Activated CD4-positive, alpha-beta T cell treated with anti-CD3 and anti-CD28 coated beads for 24 hours (primary cell): ENCODE measurements at places on chromosomes 4 and X.

- no peak for DNase-seq
Measured at GRCh38 chr4:81552086-81552485, 80.4 kb upstream of the RASGEF1B start.

- DNase-seq = no peak
Measured at GRCh38 chr4:165381821-165382373, 3.1 kb downstream of the CPE start.

GRCh38 chrX:45628041-45628440 lies 427.4 kb upstream of the DIPK2B start:
- no peak for DNase-seq

GRCh38 chr4:48896845-48897244 lies 9.7 kb downstream of the OCIAD2 start:
- DNase-seq = no peak

DNA sequence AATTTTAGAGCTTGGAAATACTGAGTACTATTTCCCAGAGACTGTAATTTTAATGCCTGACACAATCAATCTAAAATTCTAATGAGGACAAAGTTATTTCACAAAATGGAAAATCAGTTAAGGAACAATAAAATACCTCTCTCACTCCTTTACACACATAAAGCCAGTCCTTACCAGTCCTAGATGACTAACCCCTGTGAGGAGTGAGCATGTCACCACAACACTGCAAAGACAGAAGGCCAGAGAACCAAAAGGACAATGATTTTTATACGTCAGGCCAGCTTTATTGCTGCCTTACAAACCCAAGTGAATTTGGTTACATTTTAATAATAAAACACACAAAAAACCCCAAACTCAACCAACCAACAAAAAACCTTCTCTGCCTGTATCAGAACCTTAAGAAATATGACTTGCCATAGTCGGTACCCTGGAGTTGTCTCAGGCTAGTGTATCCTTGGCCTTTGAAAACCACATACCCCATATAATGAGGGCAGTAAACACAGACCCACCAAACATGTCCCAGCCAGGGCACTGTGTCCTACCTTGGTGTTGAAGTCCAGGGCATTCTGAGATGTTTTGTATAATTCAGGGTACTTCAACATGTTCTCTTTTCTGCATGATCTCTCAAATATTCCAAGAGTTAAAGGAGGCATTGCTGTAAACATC lies 57.6 kb downstream of the SHISA3 start:
- DNase-seq = no peak

- DNase-seq = no peak
Measured at GRCh38 chr4:66750273-66750672, 795.0 kb downstream of the CENPC start.

GRCh38 chrX:100695302-100695701 lies 36.6 kb downstream of the SYTL4 start:
- no peak for DNase-seq

- DNase-seq = no peak
Measured at GRCh38 chr4:55011761-55012160, 113.6 kb downstream of the KDR start.

DNA sequence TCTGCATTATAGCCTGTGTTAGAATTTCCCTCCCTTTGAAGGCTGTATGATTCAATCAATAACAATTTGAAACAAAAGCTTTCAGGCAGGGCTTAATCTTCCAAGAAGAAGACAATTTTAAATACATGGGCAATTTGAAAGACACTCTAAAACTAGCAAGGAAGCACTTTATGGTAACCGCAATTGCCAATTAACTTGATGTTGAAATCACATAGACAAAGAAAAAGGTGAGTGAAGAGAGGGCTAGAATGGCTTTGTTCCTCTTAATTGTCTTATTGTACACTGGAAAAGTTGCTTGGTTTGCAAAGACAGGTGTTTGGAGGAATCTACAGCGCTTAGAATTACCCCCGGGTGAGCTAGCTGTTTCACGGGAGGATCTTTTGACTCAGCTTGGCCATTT lies 74.4 kb upstream of the PRKX start:
- no peak for DNase-seq

GRCh38 chr4:26819478-26820095 lies 41.1 kb upstream of the STIM2 start:
- DNase-seq = no peak

DNA sequence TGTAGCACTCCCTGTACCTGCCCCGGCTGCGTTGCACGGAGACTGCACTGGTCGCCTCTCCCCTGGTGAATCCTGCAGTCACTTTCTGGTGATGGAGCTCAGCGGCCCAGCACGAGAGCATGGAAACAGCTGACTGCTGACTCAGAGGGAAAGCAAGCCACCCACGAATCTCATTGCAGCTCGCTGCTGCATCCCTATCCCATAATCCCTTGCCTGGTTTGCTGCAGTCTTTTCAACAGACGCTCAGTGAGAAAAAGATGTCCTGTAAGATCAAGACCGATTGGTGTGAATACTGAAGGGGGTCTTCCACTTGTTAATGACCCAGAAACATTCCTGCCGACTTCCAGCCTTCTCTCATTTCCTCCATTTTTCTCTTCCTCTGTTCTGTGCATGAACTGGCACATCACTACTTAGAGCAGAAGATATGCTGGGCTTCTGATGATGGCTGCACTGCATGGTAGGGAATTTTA lies 52.9 kb downstream of the TRIM2 start:
- peak; percentile 16 for DNase-seq

GRCh38 chr4:107255114-107255513 lies 219.0 kb upstream of the DKK2 start:
- no peak for DNase-seq

DNA sequence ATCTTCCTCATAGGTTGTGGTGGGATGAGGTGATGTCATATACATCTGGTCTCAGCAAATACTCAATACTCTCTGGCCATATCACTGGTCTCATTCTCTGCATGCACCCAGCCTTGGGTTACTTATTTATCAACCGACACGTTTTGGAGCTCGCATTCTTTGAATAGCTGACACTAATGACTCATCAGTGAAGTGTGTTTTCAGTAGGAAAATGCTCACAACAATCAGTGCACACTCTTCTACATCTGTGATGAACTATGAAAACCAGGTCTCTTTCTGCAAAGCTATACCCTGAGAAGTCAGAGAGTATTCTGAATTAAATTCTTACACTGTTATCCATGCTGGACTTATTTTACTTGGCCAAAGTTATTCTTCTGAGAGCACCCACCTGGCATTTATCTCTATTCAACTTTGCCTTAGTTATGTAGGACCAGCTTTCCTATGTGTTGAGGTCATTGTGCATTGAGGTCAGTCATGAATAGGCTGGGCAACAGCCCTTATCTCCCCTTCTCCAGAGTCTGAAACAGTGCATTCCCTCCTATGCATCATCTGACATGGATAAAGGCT lies 58.7 kb upstream of the DHX15 start:
- DNase-seq = no peak

DNA sequence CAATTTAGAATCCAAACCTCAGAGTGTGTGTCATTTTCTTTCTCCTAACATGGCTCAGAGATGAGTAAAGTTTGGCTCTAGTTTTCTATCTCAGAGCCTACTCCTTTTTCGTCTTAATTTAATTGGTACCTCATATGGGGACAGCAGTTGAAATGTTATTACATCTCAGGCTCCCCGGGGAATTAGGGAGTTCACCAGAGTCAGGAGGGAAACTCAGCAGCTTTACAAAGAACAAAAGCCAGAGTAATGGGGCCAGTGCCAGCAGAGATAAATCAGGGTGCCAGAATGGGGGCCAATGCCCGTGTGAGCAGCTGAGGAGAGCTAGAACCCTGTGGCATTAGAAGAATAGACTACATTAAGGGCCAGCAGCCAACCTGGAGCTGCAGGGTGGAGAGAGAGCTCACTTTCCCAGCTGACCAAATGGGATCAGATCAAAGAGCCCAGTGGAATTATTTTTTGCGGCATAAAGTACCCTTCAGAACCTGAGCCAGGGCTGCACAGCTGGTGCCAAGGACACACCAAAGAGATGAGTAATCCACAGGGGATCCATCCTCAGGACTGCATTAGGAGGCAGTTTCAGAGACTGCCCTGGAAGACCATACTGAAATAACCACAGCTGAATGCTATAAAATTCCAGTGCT lies 207.1 kb upstream of the DKK2 start:
- no peak for DNase-seq

GRCh38 chr4:7466904-7467303 lies 32.2 kb upstream of the PSAPL1 start:
- no peak for DNase-seq

- no peak for DNase-seq
Measured at GRCh38 chrX:24428516-24428915, 36.6 kb upstream of the PDK3 start.

DNA sequence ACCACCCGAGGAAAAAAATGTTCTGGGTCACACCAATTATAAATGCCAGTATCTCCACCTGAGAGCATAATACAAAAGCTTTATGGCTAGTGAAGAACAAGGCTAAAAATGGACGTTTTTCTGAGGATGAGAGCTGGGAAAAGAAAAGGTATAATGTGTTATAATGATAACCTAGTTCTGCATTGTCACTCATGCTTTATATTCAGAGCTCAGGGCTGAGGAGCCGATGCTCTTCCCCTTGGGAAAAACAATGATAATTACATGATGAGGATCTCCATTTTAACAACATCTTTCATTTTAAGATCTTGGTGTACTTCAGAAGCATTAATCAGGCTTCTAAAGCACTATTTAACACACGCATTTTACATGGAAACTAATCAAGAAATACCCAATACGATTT lies 333.7 kb downstream of the UNC5C start:
- no peak for DNase-seq

DNA sequence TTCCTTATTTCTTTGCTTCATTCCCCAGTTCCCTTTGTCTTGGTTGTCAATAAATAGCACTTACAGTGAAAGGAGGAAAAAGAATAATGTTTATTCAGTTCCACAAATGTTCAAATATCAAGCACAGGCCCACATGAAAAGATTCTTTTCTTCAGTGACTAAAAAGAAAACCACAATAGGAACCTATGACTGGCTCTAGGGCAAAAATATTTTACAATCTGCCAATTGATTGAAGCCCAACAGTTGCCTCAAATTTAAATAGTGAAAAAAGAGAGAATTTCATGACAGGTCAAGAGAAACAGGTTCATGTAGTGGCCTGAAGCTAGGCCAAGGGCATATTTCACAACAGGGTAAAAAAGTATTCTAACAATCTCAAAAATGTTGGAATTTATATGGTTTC lies 553.8 kb downstream of the CENPC start:
- DNase-seq = no peak

DNA sequence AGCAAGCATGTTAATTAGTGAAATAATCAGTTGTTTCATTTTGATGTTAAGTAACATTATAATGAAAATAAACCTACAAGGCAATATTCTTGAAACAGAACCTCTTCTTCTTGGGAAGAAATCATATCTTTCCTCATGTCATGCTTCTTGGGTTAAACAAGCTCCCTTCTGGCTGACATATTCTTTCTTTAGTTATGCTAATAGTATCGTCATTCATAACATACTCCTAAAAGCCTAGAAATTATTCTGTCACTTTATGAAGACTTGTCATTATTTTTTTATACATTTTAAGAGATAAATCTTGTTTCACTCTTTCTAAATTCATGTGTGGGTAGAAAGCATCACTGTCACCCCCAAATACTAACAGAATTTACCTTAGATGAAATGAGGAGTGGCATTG lies 1047.0 kb upstream of the GRID2 start:
- DNase-seq = no peak

DNA sequence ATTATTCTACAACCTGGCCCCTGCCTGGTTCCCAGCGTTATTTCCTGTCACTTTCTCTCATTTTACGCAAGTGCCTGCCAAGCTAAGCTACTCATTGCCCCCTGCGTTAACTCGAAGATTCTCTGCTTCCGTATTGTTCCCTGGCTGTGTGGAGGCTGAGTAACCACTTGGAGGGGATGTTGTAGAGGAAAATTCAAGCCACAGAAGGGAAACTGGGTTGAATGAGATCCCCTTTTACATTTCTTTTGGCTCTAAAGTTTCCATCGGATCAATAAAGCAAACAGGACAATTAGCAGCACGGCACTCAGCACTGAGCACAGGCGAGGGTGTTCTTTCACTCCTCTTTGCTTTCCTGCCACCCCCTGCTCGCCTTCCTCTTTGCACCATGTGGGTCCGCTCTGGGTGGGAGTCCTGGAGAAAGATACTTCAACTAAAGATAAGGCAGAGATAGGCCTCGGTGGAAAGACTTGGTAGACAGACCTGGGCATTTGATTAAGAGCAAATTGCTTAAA lies 4.2 kb upstream of the TMSB4X start:
- DNase-seq = no peak

GRCh38 chr4:35739308-35739707 lies 505.0 kb downstream of the ARAP2 start:
- DNase-seq = no peak

DNA sequence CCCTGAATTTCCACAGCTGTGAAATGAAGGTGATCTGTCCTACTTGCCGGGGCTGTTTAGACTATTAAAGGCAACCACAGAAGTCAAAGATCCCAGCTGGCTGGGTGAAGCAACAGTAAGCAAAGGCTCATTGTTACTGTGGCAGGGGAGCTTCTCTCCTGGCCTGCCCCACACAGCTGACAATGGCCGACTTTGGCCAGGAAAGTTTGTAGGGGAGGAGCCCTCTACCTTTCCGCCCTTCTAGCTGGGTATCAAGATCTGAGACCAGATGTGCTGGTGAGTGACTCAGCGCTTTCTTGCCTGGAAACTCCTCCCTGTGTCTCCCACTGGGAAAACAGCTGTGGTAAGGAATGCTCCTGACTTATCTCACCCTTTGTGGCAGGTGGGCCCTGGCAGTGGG lies 21.1 kb downstream of the RASSF6 start:
- no peak for DNase-seq

- no peak for DNase-seq
Measured at GRCh38 chrX:118114971-118115370, 1.6 kb downstream of the KLHL13 start.

- no peak for DNase-seq
Measured at GRCh38 chrX:54494989-54495813, 833 bp downstream of the FGD1 start.

- no peak for DNase-seq
Measured at GRCh38 chr4:84583876-84584380, 1.0 kb downstream of the CDS1 start.

- DNase-seq = no peak
Measured at GRCh38 chr4:156374069-156374468, 420.4 kb upstream of the CTSO start.

- DNase-seq = no peak
Measured at GRCh38 chrX:129654652-129655546, at the start of gene APLN. Gene APLN (minus strand): TSS chrX:129654956. CDS start chrX:129654630, 326 bp downstream.

- no peak for DNase-seq
Measured at GRCh38 chr4:87620086-87620485, 11.8 kb downstream of the DSPP start.

- DNase-seq = no peak
Measured at GRCh38 chr4:106618956-106619355, 250.4 kb upstream of the GIMD1 start.

DNA sequence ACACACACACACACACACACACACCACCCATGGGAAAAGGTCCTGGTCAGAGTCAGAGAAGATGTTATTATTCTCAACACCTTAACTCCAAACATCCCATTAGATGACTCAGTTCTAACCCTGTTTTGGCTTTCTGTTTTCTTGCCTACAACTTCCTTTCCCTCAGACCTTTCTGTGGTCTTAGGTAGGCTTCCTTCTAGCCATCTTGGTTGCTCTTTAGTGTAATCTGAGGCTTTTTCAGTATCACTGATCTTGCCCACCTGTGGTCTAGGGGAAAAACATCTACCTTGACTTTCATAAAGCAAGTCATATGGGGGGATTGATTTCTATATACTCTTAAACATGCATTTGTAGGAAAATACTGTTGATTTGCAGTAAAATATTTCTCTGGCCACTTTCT lies 56.9 kb downstream of the ATG4A start:
- DNase-seq = no peak
